Hippocampal formation (tissue), 2 donors: ENCODE measurements at places on chromosomes 2 and 18.

DNA sequence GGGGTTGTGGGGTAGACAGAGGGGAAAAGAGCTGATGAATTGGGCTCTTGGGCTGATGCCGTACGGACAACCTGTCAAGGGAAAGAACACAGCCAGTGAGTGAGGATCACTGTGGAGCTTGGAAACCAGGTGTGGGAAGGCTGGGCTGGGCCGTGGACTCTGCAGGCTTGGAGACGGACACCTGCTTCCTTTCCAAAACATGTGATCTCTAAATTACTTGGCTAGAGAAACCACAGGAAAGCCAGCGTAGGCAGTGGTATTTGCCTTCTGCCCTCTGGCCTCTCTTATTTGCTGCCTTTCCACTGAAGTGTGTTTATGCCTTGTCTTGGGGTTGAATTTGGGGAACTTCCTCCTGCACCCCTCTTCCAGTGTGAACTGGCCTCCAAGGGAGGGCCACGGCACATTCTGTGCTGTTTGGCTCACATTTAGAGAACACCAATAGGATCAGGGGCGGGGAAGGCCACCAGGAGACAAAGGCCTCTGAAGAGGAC is 267.7 kb downstream of the PRKCE start:
- DNase-seq, result no peak

- DNase-seq, result no peak
Measured at GRCh38 chr2:228624733-228625132, 443.2 kb upstream of the SPHKAP start.

GRCh38 chr2:46296216-46296839 is 879 bp upstream of the EPAS1 start:
- no peak for DNase-seq

- no peak for DNase-seq
Measured at GRCh38 chr2:100291152-100291970, 30.9 kb downstream of the LONRF2 start.

- DNase-seq, result no peak
Measured at GRCh38 chr2:74911061-74911460, 47.4 kb upstream of the POLE4 start.

DNA sequence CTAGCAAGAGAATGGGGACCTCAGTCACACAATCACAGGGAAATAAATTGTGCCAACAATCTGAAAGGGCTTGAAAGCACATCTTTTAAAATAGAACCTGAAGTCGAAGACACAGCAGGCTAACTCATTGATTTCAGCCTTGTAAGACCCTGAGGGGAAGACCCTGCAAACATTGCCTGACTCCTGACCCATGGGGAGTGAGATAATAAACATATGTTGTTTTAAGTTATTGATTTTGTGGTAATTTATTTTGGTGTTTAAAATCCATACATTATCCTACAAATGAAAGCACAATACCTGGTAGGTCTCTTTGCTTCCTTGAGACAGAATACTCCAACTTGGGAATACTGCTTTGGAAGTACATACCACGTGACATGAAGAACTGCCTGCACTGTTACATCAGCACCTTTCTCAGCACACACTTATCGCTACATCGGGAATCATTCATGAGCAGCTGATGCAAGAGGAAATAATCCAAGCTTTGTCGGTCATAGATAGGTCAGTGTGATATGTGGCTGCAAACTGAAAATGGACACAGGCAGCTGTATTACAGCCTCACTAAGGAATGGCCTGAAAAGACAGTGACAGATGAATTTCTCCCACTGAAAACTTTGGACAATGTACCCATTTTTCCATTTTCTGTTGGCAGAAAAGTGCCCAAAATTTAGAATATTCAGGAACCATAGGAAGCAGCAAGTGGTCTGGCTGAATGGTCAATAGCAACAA is 494.5 kb upstream of the MAP2 start:
- no peak for DNase-seq

DNA sequence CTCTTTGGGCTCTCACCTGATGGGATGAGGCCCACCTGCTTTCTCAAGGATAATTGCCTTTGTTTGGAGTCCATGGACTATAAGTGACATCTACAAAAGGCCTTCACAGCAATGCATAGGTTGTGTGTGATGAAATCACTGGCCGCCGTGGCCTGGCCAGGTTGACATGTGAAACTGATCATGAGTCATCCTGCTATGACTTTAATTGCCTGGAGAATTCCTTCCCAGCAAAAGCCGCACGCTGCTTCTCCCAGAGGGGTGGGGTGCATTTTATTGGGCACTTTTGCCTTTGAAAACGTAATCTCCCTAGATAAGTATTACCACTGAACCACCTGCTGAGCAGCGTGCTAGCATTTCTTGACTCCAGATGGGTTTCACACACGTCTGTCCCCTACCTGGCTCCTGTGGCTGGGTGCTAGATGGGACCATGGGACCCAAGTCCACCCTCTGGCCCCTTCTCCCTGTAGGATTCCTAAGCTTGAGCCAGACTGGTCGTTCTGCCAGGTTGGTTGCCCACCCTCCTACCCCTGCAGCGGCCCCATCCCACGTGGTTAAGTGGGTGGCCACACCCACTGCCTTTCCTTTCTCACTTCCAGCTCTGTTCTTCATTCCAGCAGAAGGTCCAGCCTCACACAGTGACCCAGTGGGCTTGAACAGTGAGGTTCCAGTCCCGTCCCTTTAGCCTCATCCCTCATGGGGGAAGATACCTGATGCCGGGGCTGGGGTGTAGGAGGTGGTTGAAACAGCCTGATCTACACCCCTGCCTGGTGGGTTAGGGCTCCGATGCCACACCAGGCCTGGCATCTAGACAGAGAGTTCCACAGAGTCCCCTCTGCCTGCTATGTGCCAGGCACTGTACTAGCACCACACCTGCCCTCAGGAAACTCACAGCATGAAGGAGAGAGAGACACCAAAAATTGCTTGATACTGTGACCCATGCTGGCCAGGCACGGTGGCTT is 89.6 kb downstream of the GBX2 start:
- no peak for DNase-seq

DNA sequence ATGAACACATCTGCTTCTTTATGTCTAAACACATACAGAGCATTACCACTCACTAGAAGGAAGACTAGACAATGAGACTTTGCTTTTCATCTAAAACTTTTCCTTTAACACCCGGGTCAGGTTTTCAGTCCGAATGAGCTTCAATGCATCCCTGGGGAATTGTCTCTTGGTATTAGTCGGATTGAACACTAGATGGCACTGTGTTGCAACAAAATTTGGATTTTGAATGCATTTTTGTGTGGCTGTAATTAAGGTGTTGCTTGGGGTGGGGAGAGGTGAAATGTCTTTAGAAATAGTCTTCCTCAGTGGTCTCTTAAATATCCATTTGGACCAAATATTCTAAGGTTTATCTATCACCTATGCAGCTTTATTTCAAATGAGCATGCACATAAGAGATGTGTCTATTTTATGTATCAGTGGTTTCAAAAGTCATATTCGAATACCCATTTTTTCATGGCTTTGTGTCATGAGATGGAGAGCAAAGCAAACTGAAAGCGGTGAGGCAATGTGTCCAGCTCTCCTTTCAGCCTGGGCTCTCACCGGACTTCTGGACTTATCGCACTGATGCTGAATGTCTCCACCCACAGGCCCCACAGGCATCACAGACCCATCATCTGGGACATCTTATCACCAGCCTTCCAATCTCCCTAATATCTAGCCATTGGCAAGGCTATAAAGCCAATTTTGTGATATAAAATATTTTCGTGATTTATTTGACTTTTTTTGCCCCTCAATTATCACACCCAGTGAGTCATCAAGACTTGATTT is 510.3 kb downstream of the RNF144A start:
- DNase-seq, result no peak

- no peak for DNase-seq
Measured at GRCh38 chr2:149068996-149069888, 30.7 kb downstream of the LYPD6B start.

GRCh38 chr2:191187105-191187829 is 36.5 kb upstream of the STAT4 start:
- no peak for DNase-seq
